ENCODE measurements at places on chromosomes 5 and 9.
A peak's percentile ranks its signal among the peaks of the same experiment; 100 is the strongest.

DNA sequence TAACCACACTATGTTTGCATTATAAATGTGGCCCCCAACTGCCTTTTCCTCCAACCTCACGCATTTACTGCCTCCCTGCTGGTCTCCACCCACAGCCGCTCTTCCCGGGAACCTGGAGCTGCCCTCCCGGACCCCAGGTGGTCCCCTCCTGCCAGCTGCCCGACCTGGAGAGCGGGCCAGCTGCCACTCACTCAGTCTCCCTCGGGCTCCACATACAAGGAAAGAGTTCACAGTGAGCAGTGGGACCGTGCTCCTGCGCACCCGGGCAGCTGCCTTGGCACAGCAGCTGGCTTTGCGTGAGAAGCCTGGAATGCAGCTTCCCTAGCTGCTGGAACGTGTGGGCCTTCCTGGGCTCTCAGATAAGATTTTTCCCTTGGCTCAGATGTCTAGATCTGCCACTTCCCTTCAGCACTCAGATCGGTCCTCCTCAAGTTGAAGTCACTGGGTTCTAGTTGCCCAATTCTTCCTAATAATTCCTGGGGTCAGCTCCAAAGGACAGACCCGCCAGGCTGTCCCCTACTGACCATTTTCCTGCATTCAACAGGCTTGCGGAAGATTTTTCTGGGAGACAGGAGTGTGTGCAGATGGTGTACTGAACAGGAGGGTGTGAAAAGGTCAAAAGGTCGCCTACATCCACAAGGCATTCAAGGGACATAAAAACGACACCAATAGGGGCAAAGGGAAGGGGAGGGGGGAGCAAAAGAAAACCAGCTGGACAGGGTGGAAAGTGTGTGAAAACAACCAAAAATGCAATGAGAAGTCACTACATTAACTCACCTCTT lies 69.1 kb downstream of the MYO10 start:
- no peak for DNase-seq

DNA sequence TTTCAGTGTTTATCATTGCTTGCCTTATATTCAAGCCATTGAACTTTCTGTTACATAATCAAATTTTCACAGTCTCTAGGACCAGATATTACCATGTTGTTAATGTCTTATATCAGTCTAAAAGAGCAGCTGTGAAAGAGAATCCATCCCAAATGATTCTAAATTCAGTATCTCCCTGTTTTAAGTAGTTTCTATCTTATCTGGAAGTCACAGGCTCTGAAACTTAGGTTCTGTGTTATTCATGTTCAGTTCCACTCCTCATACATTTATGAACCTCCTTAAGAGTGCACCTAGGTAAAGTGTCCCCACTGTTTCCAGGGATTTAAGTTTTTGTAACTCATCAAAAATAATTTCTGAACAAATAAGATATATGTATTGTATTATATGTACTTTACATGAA lies 9.7 kb downstream of the LYRM7 start:
- no peak for DNase-seq

- peak; percentile 7 for DNase-seq
Observed at GRCh38 chr5:140633021-140633471, at the start of gene CD14. CD14 (minus strand) TSS chr5:140633175; CDS start chr5:140633071, 104 bp downstream.

DNA sequence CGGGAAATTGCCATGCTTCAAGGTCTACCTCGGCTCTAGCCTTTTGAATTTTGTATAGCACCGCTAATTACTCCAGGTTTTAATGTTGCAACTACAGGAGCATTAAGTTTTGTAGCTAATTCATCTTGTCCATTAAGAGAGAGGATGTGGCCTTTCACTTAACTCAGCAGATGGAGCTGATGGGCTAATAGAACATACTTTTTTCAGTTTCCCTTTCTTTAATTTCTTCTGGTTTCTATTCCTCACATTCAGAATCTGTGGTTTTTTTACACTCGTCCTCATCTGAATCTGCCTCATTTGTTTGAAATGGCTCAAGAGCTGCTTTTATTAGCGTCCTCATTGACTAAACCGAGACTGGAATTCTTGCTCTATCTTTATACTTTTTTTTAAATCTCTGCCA lies 2085.7 kb upstream of the C9orf72 start:
- no peak for DNase-seq

- no peak for DNase-seq
Observed at GRCh38 chr5:55913466-55914413, 62.6 kb downstream of the IL31RA start.

GRCh38 chr9:33109850-33110595 lies 33.5 kb upstream of the SMU1 start:
- no peak for DNase-seq

- DNase-seq, result no peak
Observed at GRCh38 chr5:148455185-148455584, 71.4 kb downstream of the FBXO38 start.

DNA sequence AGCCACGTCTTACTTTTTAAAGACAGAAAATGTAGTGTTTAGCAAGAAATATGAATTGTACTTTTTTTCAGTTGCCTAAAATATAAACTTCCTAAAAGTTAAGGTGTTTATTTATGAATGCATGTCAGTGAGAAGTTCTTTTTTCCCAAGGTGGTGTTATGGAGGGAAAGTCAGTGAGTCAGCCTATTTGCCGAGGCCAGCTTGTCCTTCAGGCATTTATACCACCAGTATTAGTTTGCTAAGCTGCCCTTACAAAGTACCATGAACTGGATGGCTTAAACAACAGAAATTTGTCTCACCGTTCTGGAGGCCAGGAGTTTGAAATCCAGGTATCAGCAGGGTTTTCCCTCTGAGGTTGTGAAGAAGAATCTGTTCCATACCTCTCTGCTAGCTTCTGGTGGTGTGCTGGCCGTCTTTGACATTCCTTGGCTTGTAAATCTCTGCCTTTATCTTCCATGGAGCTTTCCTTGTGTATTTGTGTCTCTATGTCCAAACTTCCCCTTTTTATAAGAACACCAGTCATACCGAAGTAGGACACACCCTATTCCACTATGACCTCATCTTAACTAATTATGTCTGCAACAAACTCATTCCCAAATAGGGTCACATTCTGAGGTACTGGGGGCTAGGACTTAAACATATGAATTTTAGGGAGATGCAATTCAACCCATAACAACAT lies 38.4 kb downstream of the PRKACG start:
- no peak for DNase-seq

DNA sequence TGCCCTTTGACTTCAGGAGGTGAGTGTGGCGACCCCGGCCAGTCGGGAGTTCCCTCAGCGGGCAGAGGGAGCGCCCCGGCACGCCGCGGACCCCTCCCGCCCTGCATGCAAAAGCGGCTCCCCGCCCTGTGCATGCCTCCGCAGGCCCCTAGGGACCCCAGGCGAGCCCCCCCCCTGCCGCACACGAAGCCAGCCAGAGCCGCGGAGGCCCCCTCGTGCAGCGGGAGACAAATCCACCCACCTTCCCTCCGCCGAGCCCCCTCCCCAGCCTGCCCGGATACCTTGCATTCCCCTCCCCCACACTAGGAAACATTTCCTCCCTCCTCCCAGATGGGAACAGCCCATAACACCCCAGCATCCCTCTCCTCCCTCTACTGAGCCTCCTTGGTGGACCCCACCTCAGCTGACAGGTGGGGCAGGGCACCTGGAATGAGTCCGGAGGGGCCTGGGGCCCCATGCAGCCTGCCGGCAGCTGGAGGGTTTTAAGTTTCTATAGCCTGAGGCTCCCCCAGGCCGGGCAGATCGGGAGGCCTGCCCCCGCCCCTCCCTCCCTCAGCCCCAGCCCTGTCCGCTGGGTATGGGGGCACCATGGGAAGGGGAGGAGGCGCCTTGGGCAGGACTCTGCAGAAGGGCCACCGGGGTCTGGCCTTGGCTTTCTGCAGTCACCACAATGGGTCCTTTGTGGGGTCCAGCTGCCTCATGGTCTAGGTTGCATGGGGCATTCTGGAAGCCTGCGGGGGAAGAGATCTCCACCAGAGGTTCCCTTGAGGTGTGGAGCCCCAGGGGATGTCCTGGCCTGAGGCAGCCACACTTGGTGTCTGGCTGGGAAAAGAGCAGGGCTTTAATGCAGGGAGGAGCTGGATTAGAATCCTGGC lies 601 bp downstream of the ERGIC1 start:
- DNase-seq, result no peak

DNA sequence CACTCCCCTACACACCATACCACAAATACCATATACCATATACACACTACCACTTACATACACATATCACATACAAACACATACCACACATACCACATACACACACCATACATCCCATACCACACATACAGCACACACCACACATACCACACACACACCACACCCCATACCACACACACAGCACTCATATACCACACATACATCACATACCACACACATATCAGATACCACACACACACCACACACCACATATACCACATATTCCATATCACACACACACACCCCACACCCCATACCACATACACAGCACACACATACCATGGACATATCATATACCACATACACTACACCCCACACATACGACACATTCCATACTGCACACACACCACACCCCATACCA lies 276.6 kb downstream of the GADD45G start:
- no peak for DNase-seq

DNA sequence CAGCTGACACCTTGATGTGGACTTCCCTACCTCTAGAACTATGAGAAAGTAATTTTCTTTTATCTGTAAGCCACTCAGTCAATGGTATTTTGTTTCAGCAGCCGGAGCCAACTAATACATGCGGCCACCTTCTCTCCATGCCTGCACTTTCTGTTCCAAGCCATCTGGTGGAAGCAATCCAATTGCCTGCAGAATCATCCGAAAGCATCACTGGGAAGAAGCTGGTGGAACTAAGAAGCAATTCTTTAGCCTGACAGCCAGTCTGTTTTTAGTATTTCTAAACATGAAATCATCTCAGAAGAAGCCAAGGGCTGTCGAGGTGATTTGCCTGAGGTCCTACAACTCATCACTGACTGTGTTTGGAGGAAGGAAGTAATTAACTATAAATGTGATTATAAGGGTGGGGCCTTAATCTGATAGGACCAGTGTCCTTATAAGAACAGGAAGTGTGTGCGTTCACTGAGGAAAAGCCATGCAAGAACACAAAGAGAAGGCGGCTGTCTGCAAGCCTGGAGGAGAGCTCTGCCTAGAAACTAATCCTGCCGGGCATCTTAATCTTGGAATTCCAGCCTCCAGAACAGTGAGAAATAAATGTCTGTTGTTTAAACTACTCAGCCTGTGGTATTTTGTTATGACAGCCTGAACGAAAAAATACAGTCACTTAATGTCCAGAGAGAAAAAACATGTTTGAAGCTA lies 49.1 kb downstream of the NXNL2 start:
- no peak for DNase-seq

GRCh38 chr5:12110629-12111028 lies 206.4 kb upstream of the CTNND2 start:
- no peak for DNase-seq

- DNase-seq, result peak; percentile 52
Observed at GRCh38 chr9:38160613-38161215, 91.7 kb upstream of the SHB start.

DNA sequence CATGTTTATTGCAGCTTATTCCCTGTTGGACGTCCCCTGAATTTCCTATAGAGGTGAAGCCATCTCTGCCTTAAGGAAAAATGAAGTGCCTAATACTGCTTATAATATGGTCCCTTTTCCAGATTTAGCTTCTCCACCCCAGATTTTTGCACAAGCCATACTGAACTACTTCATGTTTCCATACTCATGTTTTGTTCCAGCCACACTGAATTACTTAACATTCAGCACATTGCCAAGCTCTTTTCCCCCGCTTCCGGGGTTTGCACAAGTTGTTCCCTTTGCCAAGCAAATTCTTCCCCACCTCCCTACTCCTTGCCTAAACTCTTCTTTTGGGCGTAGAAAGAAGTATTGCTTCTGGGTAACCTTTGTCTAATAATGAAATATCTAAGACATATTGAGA lies 1.7 kb upstream of the CNTRL start:
- DNase-seq, result no peak

DNA sequence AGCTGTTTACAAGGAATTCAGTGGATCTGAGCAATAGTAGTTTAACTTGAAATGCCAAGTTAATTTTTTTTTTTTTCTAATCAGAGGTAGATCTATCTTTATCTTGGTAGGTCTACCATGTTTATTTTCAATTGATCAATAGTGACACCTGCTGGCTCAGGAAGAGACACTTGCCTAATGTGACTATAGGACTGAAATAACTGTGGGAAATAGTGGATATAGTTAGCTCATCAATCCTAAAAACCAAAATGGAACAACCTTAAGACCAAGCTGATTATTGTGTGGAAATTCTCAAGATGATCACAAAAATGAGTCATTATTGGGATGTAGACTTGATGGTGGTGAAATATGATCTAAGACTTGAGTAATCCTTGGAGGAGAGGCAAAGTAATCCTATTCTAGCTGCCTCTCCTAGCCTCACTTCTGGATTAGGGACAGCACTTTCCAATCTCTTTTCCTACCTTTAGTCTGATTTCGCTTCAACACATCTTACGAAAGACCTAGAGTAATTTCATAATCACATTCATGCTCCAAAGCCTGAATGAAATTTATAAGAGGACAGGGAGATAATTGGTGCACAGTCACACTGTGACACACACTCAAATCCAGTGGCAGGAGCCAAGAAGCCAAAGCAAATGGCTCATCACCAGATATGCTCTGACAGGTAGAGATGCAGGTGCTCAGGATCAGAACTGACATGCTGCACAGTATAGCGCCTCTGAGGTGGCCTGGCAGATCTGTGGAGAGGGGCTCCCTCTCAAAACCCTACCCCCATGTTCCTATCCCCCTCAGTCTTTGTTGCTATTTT lies 156.3 kb downstream of the HMHB1 start:
- DNase-seq, result no peak

DNA sequence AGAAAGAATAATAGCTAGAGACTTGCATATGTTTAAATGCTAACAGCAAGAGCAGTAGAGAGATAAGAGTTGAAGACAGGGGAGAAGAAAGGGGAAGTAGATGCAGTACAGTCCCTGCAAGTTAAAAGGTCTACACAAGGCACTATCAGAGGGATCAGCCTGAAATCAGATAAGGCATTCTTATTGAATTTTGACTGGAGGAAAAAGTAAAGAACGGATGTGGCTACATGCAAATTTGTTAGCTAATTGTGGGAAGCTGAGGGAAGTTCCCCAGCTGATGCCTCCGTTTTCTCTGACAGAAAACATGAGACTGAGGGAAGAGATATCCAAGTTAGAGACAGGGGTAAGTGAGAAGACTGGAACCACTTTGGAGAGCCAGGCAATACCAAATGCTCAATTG lies 12.9 kb upstream of the RHOBTB3 start:
- no peak for DNase-seq

Data from activated T-cell treated with anti-CD3 and anti-CD28 coated beads for 24 hours (primary cell).